T-helper 17 cell (primary cell): ENCODE measurements at places on chromosomes 4 and X. TPM values are rescaled to one million over a fixed set of nuclear protein-coding genes. Genes with fewer than 3 reads are reported as not detected.

GRCh38 chr4:140705625-140706275 is 50.4 kb downstream of the TBC1D9 start:
- no peak for DNase-seq
- no peak overlapping the region for H3K27ac ChIP-seq
- H3K4me1 ChIP-seq, result no peaks in the 10 kb centered on the region

- no peak for DNase-seq
- H3K4me3 ChIP-seq, result no peak overlapping the region
- no peaks in the 10 kb centered on the region for H3K4me1 ChIP-seq
- no peaks in the 10 kb centered on the region for H3K27me3 ChIP-seq
- no peak overlapping the region for H3K27ac ChIP-seq
- no peaks in the 10 kb centered on the region for H3K36me3 ChIP-seq
These were observed 27.0 kb upstream of the PRPS1 start for GRCh38 chrX:107601326-107601725.

Gene CEP135
- total RNA-seq, result 21.5 TPM

GRCh38 chr4:10275696-10276095 is 159.1 kb upstream of the WDR1 start:
- no peak overlapping the region for H3K27ac ChIP-seq
- no peak overlapping the region for H3K4me3 ChIP-seq
- H3K36me3 ChIP-seq, result no peaks in the 10 kb centered on the region
- no peaks in the 10 kb centered on the region for H3K4me1 ChIP-seq
- no peak for DNase-seq

GRCh38 chr4:153212736-153213135 is 8.5 kb downstream of the TRIM2 start:
- peaks cover 6% of the 10 kb centered on the region for H3K27me3 ChIP-seq
- H3K36me3 ChIP-seq, result peaks cover 2% of the 10 kb centered on the region
- H3K4me3 ChIP-seq, result no peak overlapping the region
- H3K27ac ChIP-seq, result no peak overlapping the region
- peaks cover 8% of the 10 kb centered on the region for H3K4me1 ChIP-seq

DNA sequence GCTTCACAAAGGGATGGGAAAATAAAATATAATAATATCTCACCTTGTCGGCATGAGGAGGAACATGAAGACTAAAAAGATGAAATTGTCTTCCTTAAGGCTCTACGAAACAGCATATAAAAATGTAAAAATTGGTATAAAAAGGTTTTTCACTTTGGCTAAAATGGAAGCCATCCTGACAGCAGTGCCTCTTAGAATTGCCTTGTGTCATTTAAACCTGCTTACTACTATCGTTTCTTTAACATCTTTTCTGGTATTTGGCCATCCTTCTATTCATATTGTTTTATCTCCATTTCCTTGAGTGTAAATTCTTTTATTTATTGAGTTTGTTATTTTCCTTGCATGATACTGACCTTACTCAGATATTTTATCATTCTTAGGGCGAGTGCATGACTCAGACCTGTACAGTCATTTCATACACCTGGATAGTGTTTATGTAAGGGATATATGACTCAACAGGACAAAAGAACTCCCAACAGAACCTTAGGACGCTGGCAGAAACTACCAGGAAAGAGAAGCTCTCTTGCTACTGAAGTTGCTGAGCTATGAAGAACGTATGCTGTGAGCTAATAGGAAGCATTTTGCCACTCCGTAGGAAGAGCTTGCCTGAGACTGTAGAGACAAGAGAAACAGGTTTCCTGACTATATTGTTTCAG is 5.8 kb upstream of the CDKN2AIP start:
- H3K27me3 ChIP-seq, result no peaks in the 10 kb centered on the region
- H3K4me1 ChIP-seq, result peaks cover 3% of the 10 kb centered on the region
- no peak for DNase-seq

Gene CCDC110
- total RNA-seq, result not detected

Gene HMX1
- not detected for total RNA-seq

- no peak overlapping the region for H3K4me3 ChIP-seq
- no peak overlapping the region for H3K27ac ChIP-seq
- no peak for DNase-seq
These were observed 113.1 kb downstream of the DCTD start for GRCh38 chr4:182804131-182804530.
